ENCODE measurements at places on chromosomes 11 and 22.

GRCh38 chr11:18106688-18107087 lies 806 bp upstream of the SAAL1 start:
- no peak for DNase-seq

- no peak for DNase-seq
These were observed 72.6 kb downstream of the DEPDC5 start for GRCh38 chr22:31826443-31826842.

DNA sequence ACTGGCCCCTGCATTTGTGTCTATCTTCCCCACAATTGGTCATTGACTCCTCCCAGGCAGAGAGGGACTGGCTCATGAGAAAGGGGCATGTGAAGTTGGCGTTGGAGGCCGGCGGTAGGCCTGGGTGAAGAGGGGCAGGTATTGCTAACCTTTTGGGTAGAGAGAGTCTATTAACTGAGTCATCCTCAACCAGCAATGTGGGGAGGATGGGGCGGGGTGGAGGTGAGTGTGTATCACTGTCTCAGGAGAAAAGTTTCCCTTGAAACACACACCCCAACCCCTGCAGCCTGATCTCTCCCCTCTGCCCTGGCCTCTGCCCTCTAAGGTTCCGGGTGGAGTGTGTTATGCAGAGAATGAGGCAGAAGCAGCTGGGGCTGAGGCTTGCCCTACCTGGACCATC lies 60.1 kb upstream of the PHF21B start:
- no peak for DNase-seq

GRCh38 chr11:35237860-35238715 lies 99.1 kb downstream of the CD44 start:
- peak; percentile 71 for DNase-seq

DNA sequence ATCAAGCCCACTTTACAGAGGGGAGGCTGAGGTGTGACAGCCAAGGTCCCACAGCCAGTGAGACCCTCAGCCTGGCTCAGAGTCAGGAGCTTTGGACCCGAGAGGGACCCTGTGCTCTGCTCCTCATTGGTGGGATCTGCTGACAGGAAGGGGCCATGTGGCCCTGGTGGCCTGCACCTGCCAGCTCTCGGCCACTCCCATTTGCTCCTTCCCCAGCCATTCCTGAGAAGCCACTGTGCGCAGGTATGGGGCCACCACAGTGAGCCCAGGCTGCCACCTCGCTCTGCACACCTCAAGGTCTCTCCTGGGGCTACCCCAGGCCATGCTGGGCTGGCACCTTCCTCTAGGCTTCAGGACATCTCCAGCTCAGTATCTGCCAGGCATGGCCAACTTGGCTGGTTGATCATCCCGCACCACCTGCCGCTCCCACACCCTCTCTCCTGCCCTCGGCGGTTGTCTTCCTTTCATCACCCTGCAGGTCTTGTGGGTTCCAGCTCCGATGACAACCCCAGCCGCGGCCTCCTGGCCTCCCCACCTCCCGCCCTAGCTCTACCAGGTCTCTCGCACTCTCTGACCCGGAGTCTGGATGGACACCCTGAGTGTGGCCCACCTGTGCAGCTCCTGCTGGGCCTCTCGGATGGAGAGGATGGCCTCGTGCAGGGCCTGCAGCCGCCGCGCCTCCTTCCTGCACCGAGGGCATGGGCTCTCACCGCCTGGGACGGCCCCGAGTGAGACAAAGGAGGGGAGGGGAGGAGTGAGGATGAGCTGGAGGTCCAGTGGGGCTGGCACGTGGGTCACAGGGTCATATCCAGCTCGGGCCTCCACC lies 32.2 kb upstream of the CARS1 start:
- DNase-seq, result no peak

DNA sequence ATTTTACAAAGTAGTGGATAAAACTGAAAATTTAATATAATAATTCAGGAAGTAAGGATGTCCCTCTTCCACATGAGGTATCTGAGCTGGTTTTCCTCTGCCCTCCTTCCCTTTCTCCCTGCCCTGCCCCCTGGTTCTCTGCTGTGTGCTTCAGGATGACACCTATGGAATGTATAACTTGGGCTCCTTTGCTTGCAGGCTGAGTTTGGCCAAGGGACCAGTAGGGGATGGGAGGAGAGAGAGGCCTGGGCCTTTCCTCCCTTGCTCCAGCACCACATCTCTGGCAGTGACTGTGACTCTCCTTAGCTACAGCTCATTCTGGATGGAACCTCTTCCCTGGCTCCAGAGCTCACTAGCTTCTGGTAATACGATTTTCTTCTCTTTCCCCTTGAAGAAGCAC lies 10.1 kb downstream of the IRAG1 start:
- DNase-seq, result no peak

- no peak for DNase-seq
These were observed 119.1 kb downstream of the ZNF280B start for GRCh38 chr22:22389467-22389866.

DNA sequence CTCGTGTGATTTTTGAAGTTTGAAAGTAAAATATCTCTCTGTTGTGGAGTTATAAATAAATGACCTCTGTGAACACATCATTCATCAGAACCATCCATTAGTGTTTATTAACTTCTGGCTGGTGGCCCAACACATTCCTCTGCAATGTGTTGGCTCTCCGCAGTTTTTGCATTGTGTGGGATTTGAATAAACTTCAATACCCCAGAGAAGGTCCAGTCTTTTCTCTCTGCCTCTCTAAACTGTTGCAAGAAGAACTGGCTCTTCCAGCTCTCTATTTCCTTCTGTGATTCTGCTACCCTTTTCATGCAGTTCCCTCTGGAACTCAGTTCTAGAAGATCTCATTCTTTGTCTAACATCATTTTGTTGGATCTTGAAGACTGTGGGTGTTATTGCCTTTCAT lies 125.0 kb upstream of the ARHGAP42 start:
- no peak for DNase-seq

DNA sequence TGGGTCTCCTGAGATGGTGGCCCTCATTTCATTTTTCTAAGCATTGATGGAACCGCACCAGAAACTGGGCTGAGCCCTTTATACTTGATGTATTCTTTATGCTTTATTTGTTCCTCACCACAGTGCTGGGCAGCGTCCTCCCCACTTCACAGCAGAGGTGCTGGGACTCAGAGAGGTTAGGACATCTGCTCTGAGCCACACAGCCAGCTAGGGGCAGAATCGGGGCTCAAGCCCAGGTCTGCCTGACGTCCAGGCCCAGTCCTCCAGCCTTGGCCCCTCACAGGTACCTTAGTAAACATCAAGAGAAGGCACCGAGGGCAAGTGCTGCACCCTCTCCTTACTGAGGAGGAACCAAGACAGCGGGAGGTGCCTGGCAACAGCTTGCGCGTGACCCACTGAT lies 20.2 kb upstream of the SHISAL1 start:
- DNase-seq, result no peak
